Bone marrow (tissue), 2 donors: ENCODE measurements at places on chromosomes 6 and 20.

GRCh38 chr6:162099685-162100084 lies 627.9 kb downstream of the PRKN start:
- DNase-seq = no peak

DNA sequence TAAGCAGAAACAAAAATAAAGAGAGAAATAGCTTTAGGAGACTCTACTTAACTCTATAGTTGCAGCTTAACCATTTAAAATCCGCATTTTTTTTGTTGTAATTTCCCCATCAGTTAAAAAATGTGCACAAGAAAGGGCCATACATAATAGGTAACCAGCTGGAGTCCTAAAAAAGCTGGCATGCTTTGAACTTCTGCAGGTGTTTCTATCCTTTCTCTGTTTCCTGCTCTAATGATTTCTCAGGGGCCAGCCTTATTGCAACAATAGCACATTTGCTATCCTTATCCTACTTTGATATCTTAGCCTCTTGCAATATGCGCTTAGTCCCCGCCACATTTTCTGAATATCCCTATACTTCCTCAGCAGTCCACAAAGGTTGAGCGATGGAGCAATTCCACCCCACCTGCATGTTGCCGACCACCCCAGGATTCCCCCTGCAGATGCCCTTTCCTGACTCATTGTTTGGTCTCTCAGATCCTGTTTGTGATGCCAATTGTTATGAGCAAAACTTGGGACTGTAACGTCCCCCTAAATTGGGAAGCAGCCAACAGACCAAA lies 48.5 kb downstream of the TRIM27 start:
- DNase-seq = no peak

DNA sequence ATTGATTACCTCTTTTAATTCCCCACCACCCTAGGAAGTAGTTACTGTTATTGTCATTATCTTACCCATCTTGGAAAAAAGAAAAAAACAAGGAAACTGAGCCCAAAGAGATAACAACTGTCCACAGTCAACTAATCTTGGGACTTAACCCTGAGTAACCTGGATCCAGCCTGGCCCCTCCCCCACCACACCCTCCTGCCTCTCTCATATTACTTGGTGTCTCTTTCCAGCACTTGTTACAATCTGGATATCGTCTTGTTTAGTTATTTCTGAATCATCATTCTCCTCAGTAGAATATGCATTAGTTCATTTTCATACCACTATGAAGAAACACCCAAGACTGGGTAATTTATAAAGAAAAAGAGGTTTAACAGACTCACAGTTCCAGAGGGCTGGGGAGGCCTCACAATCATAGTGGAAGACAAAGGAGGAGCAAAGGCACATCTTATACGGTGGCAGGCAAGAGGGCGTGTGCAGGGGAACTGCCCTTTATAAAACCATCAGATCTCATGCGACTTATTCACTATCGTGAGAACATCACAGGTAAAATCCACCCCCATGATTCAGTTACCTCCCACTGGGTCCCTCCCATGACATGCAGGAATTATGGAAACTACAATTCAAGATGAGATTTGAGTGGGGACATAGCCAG lies 60.3 kb downstream of the LY86 start:
- no peak for DNase-seq

DNA sequence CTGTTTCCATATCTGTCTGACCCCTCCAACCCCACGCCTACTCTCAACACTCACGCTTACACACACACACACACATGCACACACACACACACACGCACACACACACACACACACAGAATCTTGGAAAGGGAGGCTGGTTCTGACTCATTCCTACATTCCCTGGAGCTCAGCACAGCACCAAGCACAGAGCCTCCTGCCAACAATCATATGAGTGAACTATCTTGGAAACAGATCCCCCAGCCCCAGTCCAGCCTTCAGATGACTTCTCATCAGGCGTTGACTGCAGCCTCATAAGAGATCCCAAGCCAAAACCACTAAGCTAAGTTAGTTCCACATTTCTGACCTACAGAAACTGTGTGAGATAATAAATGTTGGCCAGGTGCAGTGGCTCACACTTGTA lies 14.1 kb upstream of the HCK start:
- DNase-seq = no peak

GRCh38 chr6:106318851-106319250 lies 6.7 kb downstream of the ATG5 start:
- DNase-seq = no peak
